ENCODE measurements at places on chromosomes 3 and 15. TPM values are rescaled to one million over a fixed set of nuclear protein-coding genes. Genes with fewer than 3 reads are reported as not detected.

GRCh38 chr3:100600181-100601042, 9.0 kb upstream of the ADGRG7 start:
- DNase-seq, result no peak

DNA sequence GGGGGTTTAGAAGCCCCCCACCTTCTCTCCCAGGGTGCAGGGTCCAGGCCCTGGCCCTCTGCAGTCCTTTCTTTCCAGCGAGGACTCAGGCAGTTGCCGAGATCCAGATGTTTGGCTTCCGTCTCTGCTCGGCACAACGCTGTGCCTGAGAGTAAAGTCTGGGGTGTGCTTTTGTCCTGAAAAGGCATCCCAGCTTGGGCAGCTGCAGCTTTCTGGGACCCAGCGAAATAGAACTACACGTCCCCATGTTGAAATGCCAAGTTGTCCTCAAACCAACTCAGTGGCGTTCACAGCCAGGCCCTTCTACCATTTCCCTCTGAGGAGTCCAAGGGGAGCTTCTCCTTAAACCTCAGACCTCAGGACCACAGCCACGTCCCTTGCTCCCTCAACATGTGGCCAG, 23.1 kb downstream of the FGD5 start:
- no peak for DNase-seq

DNA sequence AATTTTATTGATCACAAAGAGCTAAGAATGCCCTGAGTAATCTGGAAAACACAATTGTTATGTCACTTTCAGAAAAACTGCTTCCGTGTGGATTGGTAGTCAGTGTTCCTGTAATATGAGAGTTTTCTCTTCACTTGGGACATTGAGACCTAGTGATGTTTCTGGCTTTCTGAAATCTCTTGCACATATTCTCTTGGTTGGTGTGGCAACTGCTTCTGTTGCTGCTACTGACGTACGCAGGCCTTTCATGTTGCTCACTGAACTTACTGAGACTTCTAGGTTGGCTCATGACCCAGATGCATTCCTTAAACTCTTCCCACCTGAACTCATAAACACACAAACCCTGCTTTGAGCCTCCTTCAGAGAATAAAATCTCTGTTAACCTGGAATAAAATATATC, 175.0 kb upstream of the PFN2 start:
- no peak for DNase-seq

- DNase-seq, result no peak
Observed at GRCh38 chr3:50010959-50011358, 71.0 kb downstream of the RBM6 start.

- no peak for DNase-seq
Observed at GRCh38 chr3:134603480-134603879, 47.3 kb downstream of the KY start.

The CIDEC gene
- total RNA-seq, result 2.0 TPM

The SLCO2A1 gene
- 115 TPM for total RNA-seq
